Muscle of back (tissue), 13 donors: ENCODE measurements at places on chromosomes 12 and 14.
A peak's percentile ranks its signal among the peaks of the same experiment; 100 is the strongest.

GRCh38 chr12:109259545-109259895 is 49.6 kb downstream of the FOXN4 start:
- DNase-seq = no peak

DNA sequence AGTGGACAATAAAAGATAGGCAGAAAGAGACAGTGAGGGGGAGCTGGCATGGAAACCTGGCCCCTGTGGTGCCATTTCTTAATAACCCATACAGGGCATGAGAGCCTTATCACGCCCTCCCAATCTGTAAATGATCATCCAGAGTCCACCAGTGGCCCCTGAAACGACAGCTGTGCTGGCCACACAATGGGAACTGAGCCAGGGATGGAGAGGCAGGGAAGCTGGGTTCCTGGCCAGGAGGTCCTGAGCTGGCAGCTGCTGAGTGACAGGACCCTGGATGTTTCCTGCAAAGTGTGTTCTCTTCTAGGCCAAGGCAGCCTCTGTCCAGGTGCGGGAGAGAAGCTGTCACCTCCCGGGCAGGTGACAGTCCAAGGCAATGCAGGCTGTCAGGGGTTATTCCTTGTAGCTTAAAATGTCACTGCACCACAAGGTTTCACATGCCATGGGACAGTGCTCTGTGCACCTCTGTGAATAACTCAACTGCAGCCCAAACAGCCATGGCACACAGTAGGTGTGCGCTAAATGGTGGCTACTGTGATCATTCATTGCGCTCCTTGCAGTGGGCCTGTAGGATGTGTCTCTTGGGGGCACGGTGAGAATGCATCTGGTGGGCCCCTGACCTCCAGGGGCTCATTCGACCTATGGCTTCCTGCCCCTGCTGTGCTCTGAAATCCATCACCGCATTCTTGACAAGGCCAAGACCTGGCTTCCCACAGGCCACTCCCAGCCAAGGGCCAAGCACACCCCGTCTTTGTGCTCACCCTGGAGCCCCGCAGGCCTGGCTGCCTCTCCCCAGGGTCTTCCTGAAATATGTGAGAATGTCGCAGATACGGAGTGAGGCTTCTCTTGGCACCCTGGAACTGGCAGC is 46.3 kb upstream of the BCL11B start:
- no peak for DNase-seq

- DNase-seq = peak; percentile 55
These were observed 17.8 kb downstream of the ACSS3 start for GRCh38 chr12:81095501-81096232.

- DNase-seq = peak; percentile 73
These were observed 192.8 kb upstream of the EEA1 start for GRCh38 chr12:93121729-93122488.

- DNase-seq = no peak
These were observed 87.9 kb downstream of the GAS2L3 start for GRCh38 chr12:100661300-100661951.

- no peak for DNase-seq
These were observed at the start of gene RNASE7 for GRCh38 chr14:21041676-21042433. Gene RNASE7 (plus strand): TSS chr14:21042362. CDS start chr14:21042993, 631 bp downstream.

- DNase-seq = peak; percentile 93
These were observed 190.5 kb downstream of the PHETA1 start for GRCh38 chr12:111178181-111179081.

GRCh38 chr14:56887216-56887615 is 76.9 kb upstream of the OTX2 start:
- no peak for DNase-seq

DNA sequence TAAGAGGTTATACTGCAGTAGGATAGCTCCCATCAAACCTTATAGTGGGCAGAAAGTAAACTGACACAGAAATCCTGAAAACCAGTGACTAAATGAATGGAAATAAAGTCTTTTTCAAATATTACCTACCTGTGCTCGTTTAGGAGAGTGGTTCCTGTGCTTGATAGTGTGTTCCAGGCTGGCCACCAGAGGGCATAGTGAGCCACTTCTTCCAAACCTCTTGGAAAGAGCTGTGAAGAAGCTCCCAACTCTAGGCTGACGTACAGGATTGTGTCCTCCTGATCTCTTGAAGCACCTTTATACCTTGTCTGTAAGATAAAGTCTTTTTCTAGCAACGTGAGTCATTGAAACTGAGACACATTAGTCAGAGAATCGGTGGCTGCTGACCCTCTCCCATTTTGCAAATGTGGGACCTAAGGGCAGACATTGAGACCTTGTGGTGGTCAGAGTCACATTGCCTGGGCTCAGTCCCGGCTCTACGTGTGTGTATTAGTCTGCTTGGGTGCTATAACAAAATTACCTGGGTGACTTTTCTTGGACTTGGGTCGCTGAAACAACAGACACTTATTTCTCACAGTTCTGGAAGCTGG is 17.6 kb downstream of the TDP1 start:
- DNase-seq = peak; percentile 79

DNA sequence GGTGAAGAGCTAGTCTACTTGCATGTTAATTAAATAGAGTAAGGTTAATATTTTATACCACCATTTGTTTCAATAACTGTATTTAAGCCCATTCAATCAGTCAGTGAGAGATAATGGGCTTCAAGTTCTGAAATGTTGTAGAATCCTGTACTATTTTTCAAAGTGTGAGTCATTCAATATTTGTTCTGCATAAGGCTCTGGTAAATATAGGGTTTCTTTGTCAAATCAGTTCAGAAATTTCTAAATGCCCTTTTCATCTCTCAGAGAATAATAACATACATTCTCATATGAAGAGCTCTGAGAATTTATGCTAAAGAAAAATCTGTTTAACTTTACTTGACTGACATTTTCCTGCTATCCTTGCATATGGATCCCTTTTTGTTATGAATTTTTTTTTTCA is 493.3 kb downstream of the TMTC2 start:
- DNase-seq = no peak

DNA sequence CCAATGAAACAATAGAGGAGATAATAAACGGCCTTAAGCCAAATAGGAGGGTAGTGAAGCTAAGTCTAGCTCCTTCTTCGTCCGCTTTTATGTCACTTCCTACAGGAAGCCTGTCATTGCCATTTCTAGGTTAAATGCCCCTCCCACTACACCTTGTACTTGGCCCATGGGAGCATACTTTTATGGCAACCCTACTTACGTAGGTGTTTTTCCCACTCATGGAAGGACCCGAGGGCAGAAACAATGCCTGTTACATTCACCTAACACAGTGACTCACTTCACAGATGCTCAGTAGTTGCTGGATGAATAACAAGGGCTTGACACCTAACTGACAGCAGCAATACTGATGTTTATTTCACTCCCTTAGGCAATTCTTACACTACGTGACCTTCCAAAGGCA is 44.5 kb downstream of the ALKBH1 start:
- DNase-seq = no peak

- DNase-seq = peak; percentile 59
These were observed 161.1 kb downstream of the BTG1 start for GRCh38 chr12:91984556-91984955.

DNA sequence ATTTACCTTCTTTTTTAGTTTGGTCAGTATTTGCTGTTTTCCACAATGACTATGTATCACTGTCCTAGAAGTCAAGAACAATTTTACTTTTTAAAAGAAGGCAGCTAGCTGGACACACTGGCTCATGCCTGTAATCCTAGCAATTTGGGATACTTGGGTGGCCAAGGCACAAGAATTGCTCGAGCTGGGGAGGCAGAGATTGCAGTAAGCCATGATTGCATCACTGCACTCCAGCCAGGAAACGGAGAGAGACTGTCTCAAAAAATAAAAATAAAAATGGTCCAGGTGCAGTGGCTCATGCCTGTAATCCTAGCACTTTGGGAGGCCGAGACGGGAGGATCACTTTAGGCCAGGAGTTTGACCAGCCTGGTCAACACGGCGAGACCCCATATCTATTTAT is 28.3 kb downstream of the MDM1 start:
- no peak for DNase-seq

- DNase-seq = no peak
These were observed 45.1 kb downstream of the MYF5 start for GRCh38 chr12:80761838-80762237.

DNA sequence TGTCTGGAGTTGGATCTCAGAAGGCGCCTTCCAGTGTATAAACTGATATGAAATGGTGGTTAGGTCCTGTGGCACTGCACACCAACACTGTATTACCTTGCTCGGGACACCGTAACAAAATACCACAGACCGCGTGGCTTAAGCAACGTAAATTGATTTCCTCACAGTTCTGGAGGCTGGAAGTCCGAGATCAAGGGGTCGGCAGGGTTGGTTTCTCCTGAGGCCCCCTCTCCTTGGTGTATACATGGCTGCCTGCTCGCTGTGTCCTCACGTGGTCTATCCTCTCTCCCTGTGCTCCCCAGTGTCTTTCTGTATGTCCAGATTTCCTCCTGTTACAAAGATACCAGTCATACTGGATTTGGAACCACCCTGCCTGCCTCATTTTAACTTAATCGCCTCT is 128.4 kb downstream of the FBXL14 start:
- DNase-seq = no peak

- DNase-seq = no peak
These were observed 136.5 kb upstream of the MYL2 start for GRCh38 chr12:111056618-111057521.

DNA sequence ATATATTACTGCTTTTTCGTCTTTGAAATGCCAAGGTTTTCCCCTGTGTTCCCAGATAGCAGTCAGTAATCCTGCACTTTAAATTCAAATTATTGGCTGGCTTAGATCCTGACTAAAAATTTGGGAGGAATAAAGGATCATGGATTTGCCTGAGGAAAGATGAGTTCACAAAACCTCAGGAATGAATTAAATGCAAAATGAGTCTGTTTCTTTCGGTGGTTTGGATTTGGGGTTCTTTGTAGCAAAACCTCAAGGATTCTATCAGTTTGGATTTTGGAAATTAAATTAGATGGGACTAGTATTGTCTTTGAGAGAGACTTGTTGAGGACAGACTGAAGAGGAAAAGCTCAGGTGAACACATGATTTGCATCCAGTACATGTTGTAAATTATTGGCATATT is 36.1 kb downstream of the PPFIBP1 start:
- no peak for DNase-seq

GRCh38 chr12:58177366-58177765 is 236.0 kb downstream of the ATP23 start:
- no peak for DNase-seq

GRCh38 chr12:105569886-105570285 is 239.4 kb downstream of the C12orf75 start:
- DNase-seq = no peak

- DNase-seq = no peak
These were observed 212.8 kb upstream of the CAND1 start for GRCh38 chr12:67056329-67056728.

DNA sequence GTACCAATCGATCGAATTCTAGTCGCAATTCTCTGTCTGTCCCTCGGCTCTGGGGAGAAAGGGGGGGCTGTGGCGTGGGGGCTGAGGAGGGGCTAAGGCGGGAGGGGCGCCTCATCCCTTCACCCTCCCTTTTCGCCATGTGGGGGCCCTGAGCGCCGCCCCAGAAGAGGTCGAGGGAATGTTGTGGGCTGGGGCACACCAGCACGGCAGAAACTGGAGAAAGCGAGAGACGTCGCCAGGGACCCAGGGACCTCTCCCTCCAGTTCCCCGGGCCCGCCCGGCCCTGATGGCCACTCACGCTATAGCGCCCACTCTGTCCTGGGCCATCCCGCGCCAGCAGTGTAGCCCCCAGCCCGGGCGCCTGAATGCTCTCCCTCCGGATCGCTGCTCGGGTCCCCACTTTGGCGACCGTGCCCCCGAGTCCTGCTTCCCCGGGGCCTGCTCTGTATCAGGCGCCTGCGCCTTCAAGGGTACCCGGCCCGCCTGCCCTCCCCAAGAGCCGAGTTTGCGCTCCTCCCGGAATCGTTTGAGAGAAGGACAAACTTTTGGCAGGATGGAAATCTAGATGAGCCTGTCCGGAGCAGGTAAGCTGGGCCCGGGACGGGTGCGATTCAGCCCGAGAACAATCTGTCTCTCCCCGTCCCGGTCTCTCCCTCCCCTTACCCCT is 62.6 kb downstream of the SMUG1 start:
- DNase-seq = peak; percentile 45
